Left lung (tissue), 14 donors: ENCODE measurements at places on chromosomes 5 and 9. TPM values are rescaled to one million over a fixed set of nuclear protein-coding genes. Genes with fewer than 3 reads are reported as not detected.

The CCL28 gene
- 0.59 TPM for polyA plus RNA-seq

The SPINK6 gene
- not detected for polyA plus RNA-seq

The FGD3 gene
- polyA plus RNA-seq = 8.7 TPM

The CEL gene
- polyA plus RNA-seq = 2.6 TPM

The NXNL2 gene
- 0.66 TPM for polyA plus RNA-seq

The MAP1B gene
- polyA plus RNA-seq = 19.2 TPM

The LECT2 gene
- polyA plus RNA-seq = 2.0 TPM

The BARX1 gene
- not detected for polyA plus RNA-seq

The NTRK2 gene
- 1.1 TPM for polyA plus RNA-seq

The PCDHB3 gene
- 4.1 TPM for polyA plus RNA-seq

The DBH gene
- polyA plus RNA-seq = 1.4 TPM

The TSPAN17 gene
- polyA plus RNA-seq = 26.0 TPM

The SCGB3A2 gene
- 1,703 TPM for polyA plus RNA-seq

The SKP2 gene
- 51.3 TPM for polyA plus RNA-seq

The NRARP gene
- 8.6 TPM for polyA plus RNA-seq

The IFNA14 gene
- not detected for polyA plus RNA-seq

The SMARCA2 gene
- 121 TPM for polyA plus RNA-seq

The SLC27A4 gene
- 15.9 TPM for polyA plus RNA-seq

The LPAR1 gene
- polyA plus RNA-seq = 59.0 TPM

The SPOCK1 gene
- polyA plus RNA-seq = 0.43 TPM

The OR13C9 gene
- polyA plus RNA-seq = not detected

The CD180 gene
- 1.1 TPM for polyA plus RNA-seq

The SLC9A3 gene
- polyA plus RNA-seq = 4.3 TPM

The IFNA2 gene
- polyA plus RNA-seq = not detected

The PCDHGB1 gene
- polyA plus RNA-seq = 1.7 TPM

The MTMR12 gene
- 34.6 TPM for polyA plus RNA-seq

The CDKN2B gene
- 0.07 TPM for polyA plus RNA-seq

The CAAP1 gene
- 26.8 TPM for polyA plus RNA-seq

The HRH2 gene
- 8.0 TPM for polyA plus RNA-seq

The IL4 gene
- polyA plus RNA-seq = 0.27 TPM

The SIL1 gene
- polyA plus RNA-seq = 32.1 TPM

The C9orf85 gene
- 19.3 TPM for polyA plus RNA-seq

The PIP5K1B gene
- 3.3 TPM for polyA plus RNA-seq

The TTC33 gene
- 36.3 TPM for polyA plus RNA-seq

The C5orf52 gene
- polyA plus RNA-seq = not detected

The DMRT3 gene
- not detected for polyA plus RNA-seq

The WDR31 gene
- 6.3 TPM for polyA plus RNA-seq

The MYOT gene
- polyA plus RNA-seq = 1.2 TPM

The SH2D3C gene
- 38.3 TPM for polyA plus RNA-seq

The CENPK gene
- 68.2 TPM for polyA plus RNA-seq

The ANKRD18A gene
- polyA plus RNA-seq = 2.8 TPM

The CCDC183 gene
- polyA plus RNA-seq = 10.3 TPM

The KCTD16 gene
- 0.49 TPM for polyA plus RNA-seq

The GRIN3A gene
- 2.1 TPM for polyA plus RNA-seq

The PTGR1 gene
- 77.4 TPM for polyA plus RNA-seq

The EQTN gene
- 0.26 TPM for polyA plus RNA-seq

The PIGO gene
- 23.9 TPM for polyA plus RNA-seq

The PCDHA11 gene
- polyA plus RNA-seq = 0.17 TPM

The TRMT10B gene
- polyA plus RNA-seq = 27.4 TPM

The PLAC8L1 gene
- polyA plus RNA-seq = 1.1 TPM

The HABP4 gene
- polyA plus RNA-seq = 12.4 TPM
